GM04504 (cell line): ENCODE measurements at places on chromosomes 3 and 15.

- no peak for DNase-seq
Measured at GRCh38 chr3:48478626-48479555, 25.1 kb downstream of the SHISA5 start.

DNA sequence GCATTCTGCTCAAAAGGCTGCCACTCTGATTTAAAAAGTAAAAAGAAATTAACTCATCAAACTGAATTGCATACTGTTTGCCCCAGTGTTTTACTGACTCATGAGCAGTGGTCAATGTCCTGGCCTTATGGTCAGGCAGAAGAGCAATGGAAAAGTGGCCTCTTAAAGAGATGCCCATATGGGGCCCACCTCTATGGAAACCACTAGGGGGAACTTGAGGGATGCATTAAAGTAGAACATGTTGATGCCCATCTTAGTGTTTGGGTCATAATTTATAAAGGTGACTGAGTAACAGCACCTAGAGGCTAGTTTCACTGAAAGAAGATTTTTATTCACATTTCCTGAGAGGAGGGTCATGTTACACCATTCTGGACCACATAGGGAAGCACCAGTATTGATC lies 66.5 kb upstream of the RNU6-1 start:
- DNase-seq: no peak

DNA sequence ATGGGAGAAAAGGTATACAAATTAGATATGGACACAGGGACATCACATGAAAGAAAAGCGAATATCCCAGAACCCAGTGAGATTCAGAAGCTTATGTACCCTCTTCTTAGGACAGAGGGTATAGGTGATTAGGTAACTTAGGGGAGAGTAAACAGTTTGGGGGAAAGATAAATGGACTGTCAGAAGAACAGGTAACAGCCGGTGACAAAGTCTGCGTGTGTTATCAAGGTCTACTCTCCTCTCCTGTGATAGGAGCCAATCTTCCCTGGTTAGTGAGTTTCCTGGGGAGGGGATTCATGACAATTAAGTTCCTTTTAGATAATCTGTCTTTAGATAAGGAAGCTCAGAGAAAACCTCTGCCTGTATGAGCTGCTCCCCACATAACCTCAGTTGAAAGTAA lies 30.6 kb upstream of the SNRPN start:
- DNase-seq: no peak

GRCh38 chr3:97957617-97958311 lies 14.5 kb downstream of the RIOX2 start:
- no peak for DNase-seq

DNA sequence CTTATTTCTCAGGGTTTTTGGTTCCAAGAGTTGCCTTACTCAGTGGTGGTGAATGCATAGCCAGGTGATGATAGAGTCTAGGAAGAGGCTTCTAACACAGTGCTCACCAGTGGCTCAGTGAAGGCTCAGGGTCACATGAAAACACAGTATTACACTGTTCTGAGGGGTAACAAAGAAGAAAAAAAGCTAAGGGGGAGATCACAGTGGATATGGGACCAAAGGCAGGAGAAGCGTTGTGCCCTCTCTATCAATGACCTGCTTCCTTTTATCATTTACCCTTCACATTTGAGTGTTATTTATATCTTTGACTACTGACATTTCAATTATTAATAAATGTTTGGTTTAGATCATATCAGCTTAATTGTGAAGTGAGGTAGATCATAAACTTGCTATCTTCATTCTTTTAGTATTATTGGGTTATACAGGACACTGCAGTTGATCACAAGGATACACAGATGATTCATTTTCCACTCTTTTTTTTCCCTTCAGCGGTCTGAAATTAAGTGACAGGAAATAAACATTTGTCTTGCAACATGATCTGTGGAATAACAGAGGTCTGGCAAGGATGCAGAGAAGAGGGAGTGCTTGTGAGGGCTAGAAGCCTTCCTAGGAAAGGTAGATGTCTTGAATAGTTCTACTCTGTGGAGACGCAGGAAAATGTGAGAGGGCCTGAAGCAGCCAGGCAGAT lies 171.7 kb downstream of the C3orf38 start:
- DNase-seq: no peak

DNA sequence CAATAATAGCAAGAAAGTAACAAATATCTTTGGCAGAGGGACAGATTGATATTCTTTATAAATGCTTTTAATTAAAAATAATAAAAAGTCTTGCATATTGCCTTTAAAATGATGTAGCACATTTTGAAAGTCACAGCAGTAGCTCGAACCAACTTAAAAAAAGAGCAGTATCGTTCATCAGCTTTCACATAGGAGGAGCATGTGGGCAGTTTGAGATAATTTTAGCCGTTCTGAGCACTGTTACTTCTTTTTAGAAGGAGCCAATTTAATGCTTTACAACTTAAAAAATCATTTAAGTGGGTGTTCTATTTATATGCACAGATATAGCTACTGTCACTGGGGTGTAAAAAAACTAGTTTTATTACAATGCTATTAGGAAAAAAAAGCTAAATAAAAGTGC lies 622.7 kb upstream of the GBE1 start:
- no peak for DNase-seq

GRCh38 chr3:77648214-77648613 lies 608.3 kb downstream of the ROBO2 start:
- DNase-seq: no peak

DNA sequence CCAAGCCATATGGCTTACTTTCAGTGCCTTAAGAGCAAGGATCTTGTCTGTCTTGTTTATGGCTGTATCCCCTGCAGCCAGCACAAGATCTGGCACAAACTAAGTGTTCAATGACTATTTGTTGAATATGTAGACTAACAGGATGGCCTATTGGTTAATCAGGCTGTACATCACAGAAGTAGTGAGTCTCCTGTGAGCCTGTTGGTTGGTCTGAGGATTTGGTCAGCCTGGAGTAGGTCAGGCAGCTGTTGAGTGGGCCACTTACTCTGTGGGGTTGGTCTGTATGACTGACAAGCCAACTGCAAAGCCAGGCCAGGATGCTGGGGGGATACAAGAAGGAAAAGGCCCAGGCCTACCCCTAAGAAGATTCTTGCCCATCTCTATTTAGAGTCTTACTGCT lies 33.4 kb upstream of the CILP start:
- DNase-seq: no peak
